Activated CD8-positive, alpha-beta memory T cell treated with anti-CD3 and anti-CD28 coated beads for 24 hours (primary cell): ENCODE measurements at places on chromosomes 3 and 15.

DNA sequence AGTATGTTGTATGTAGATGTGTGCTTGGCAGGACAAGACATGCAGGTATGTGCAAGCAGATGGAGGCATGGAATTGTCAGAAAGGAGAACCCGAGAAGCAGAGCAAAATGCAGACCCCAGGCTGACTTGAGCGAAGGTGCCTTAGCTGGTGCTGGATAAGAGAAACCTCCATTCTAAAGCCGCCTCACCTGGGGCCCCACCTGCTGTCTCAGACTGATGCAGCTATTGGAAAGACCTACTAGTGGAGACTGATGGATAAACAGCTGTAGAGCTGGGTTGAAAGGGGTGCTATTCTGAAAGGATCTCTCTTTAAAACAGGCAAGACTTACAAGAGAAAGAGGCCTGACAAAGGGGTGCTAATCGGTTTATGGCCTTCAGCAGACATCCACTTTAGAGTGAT lies 86.2 kb downstream of the EPHB1 start:
- no peak for DNase-seq

DNA sequence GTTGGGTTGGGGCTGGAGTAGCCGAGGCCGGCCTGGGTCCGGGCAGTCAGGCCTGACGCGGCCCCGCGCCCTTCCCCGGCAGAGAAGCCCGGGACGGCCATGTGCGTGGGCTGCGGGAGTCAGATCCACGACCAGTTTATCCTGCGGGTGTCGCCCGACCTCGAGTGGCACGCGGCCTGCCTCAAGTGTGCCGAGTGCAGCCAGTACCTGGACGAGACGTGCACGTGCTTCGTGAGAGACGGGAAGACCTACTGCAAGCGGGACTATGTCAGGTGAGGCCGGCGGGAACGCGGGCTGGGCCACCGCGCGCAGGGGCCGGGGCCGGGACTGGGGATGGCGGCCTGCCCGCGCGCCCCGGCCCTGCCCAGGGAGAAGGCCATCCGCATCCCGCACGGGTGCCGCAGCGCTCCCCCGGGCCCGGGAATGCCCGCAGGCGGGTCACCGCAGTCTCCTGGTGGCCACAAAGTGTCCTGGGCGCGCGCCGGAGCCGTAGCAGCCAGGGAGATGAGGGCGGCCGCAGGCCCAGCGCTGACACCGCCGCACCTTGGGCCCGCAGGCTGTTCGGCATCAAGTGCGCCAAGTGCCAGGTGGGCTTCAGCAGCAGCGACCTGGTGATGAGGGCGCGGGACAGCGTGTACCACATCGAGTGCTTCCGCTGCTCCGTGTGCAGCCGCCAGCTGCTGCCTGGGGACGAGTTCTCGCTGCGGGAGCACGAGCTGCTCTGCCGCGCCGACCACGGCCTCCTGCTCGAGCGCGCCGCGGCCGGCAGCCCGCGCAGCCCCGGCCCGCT lies 1.3 kb downstream of the ISL2 start:
- no peak for DNase-seq

DNA sequence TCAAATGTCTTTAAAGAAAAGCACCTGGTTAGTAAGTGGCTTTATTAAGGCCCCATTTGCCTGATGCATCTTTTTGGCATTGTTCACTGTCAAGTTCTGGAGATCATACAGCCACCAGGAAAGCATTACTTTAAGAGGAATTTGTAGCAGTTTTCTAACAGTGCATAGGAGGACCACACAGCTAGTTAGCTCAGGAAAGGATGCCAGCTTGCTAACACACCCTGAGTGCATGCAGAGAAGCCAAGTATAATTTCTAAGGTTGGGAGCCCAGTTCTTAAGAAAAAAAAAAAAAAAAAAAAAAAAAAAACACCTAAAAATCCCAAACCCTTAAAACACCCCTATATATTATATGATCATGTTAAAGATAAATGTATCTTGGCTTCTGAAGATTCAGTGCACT lies 102.0 kb upstream of the FEZF2 start:
- DNase-seq = no peak

- no peak for DNase-seq
These were observed 921 bp downstream of the MGLL start for GRCh38 chr3:127821394-127821793.

DNA sequence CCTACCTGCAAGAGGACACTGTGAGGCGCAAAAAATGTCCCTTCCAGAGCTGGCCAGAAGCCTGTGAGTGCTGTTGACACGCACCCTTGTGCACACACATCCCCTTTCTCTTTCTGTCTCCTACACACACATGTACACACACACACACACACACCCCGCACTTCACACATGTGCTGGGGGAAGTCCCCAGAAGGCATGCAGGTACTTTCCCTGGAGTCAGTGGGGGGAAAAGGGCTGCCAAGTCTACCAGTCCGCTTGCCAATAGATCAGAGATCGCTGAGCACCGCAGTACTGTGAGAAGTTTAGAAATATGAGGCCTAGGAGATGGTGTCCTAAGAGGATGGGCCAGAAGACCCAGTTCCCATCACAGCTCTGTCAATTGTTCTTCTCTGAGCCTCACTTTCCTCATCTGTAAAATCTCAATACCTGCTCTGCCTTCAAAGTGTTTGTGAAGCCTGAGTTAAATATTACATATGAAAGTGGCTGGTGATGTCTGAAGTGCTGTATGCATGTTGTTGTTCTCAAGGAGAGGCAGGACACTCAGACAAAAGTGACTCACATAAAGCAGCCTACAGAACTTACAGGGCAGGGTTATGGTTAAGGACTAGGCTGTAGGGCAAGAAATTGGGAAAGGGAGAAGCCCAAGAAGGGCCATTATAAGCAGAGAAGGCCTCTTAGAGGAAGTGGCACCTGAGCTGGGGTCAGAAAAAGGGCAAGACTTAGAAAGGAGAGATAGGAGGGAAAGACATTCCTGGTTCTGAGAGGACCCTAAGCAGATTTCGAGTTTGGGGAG lies 6.8 kb downstream of the IL17RE start:
- no peak for DNase-seq

DNA sequence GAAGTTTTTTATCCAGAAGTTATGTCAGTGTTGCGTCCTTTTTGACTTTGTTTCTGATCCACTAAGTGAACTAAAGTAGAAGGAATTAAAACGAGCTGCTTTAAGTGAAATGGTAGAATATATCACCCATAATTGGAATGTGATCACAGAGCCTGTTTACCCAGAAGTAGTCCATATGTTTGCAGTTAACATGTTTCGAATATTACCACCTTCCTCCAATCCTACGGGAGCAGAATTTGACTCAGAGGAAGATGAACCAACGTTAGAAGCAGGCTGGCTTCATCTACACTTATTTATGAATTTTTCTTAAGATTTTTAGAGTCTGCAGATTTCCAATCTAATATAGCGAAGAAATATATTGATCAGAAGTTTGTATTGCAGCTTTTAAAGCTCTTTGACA lies 57.6 kb downstream of the DNAH1 start:
- DNase-seq = no peak

- DNase-seq = no peak
These were observed 46.4 kb downstream of the TMEM44 start for GRCh38 chr3:194586836-194587235.

- DNase-seq = no peak
These were observed 198.6 kb upstream of the BCL6 start for GRCh38 chr3:187943677-187944389.

DNA sequence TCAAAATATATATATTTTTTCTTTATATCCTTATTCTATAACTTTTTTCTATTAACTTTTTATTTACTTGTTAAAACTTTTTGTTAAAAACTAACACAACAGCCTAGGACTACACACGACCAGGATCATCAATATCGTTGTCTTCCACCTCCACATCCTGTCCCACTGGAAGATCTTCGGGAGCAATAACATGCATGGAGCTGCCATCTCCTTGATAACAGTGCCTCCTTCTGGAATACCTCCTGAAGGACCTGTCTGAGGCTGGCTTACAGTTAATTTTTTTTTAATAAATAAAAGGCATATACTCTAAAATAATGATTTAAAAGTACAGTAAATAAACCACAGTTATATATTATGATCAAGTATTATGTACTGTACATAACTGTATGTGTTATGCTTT lies 58.9 kb downstream of the SFMBT1 start:
- no peak for DNase-seq

DNA sequence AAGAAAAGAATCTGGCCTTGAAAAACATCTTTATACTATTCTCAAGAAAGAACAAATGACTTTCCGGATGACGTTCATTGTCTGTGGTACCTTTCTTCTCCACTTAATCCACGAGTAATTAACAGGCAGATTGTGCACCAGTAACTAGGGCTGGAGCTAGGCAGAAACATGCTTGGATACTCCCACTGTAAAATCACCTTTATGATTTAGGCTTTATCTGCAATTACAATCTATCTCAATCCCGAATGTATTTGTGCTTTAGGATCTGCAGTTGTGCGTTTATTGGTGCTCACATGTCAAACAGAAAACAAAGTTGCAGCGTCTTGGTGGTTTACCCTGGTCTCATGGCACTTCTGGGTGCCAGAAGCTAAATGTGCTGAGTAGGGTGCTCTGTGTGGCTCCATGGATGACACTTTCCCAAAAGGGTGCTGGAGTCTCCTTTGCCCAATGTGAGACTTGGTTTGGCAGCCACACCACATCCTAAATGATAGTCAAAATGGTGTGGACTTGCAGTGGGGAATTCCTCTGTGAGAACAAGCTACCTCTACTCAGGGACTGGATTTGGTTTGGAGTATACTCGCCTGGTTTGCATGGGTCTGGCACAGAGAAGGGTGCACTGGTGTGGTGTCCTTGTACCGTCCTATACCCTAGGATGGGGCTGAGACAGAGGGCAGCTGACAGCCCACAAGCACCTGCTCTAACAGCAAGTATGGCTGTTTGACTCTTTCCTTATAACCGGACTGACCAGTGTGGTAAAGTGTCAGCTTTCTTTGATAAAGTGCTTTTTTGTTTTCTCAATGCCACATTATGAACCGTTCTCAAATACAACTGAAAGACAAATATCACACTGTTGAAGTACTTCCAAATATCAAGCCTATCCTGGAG lies 7.7 kb downstream of the SERP1 start:
- DNase-seq = no peak

DNA sequence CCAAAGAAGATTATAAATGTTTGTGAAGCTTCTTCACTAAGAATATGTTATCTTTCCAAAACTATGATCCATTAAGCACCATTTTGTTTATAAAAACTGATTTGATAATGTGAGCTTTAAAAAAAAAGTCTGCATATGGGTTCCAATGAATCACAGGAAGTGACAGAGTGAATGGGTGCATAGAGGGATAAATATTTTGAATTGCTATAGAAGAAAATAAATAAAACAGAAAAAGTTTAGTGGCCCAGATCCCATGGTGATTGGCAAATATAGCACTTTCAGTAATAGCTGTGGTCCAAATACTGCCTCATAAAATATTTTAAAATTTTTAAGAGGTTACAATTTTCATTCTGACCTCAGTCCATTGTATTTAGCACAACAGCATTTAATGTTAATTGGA lies 19.2 kb downstream of the CPA3 start:
- DNase-seq = no peak

- no peak for DNase-seq
These were observed 58.3 kb upstream of the MYZAP start for GRCh38 chr15:57533448-57533799.

DNA sequence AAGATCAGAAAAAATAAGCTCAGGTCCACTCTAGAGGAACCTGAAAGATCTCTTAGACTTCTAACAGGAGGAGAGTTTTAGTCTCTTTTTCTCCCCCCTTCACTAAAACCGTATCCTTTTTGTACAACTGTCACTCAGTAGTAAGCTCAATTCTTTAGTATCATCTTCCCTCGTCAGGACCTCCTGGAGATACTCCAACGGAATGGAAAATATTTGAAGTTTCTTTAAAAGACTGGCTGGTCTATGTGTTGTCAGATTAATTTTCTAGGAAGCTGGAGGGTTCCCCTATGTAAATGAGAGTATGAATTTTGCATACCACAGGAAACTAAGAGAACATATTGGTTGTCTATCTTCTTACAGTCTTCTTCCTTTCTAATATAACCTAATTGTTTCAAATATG lies 747.7 kb upstream of the CBLB start:
- no peak for DNase-seq

GRCh38 chr3:84963137-84963536 lies 4.3 kb downstream of the CADM2 start:
- DNase-seq = no peak

DNA sequence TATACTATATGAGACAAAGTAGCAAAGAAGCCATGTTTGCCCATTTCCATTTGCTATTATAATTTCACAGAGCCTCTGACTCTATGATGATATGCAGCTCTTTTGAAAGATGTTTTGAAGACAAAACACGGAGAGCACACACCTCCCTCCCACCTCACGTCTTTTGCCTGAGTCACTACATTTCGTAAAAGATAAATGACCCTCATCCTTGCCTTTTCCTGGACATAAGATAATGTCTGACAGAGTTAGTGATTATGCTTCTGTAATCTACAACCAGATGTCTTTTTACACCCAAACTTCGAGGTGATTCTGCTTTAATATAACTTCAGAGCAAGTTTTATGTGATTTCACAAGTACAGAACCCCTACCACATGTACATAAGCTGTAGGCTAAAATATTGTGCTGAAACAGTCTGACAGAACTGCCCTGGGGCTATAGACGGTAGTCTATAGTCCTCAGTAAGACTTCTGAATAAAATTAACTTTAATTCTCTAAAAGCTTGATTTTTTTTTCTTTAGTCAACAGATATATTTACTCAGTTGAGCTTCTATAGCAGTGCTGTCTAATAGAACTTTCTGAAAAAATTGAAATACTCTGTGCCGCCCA lies 99.9 kb downstream of the CD200R1L start:
- DNase-seq = no peak

DNA sequence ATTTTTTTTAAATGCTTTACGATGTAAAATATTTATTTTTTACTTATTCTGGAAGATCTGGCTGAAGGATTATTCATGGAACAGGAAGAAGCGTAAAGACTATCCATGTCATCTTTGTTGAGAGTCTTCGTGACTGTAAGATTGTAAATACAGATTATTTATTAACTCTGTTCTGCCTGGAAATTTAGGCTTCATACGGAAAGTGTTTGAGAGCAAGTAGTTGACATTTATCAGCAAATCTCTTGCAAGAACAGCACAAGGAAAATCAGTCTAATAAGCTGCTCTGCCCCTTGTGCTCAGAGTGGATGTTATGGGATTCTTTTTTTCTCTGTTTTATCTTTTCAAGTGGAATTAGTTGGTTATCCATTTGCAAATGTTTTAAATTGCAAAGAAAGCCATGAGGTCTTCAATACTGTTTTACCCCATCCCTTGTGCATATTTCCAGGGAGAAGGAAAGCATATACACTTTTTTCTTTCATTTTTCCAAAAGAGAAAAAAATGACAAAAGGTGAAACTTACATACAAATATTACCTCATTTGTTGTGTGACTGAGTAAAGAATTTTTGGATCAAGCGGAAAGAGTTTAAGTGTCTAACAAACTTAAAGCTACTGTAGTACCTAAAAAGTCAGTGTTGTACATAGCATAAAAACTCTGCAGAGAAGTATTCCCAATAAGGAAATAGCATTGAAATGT lies 15.6 kb downstream of the THBS1 start:
- DNase-seq = no peak

DNA sequence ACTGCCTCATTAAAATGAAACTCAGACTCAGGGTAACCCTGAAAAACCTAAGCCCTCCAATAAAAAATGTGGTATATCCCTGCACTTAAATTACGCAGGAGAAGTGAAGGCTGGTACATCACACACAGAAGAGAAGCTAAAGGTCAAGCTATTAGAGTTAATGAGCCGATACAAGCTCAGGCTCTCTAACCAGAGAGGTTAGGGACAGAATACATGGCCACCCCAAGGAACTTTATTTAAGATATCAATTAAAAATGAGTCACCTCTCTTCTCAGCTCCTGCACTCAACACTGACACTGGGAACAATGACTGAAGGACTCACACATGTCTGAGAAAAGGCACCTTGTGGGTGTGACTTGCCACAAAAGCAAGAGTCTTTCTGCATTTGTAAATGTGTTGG lies 800.6 kb upstream of the CFAP20DC start:
- DNase-seq = no peak
